ENCODE measurements at places on chromosomes 16 and 17. TPM values are rescaled to one million over a fixed set of nuclear protein-coding genes. Genes with fewer than 3 reads are reported as not detected.

GRCh38 chr16:50040018-50040417 lies 15.0 kb downstream of the CNEP1R1 start:
- DNase-seq = peak; percentile 8

The MPO gene
- total RNA-seq = not detected

DNA sequence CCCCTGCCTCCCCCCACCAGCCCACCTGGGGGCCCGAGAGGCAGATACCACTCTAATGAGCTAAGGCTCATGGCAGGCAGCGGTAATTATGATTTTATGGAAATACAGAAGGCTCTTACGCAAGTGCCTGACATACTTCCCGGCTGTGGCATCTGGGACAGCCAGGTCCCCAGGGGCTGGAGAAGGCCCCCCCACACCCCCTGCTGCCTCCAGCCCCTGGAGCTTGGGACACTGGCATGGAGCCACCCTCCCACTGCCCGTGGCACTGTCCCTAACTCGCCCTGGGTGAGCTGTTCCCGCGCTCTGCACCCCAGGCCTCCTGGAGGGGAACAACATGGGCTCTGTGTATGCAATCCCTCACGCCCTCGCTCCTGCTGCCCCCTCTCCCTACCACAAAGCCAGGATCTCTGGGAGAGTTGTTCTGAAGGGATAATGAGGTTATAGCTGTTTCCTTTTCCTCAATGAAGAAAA lies 5.4 kb upstream of the STAC2 start:
- no peak for DNase-seq

- DNase-seq = peak; percentile 64
These were observed 599 bp downstream of the MRC2 start for GRCh38 chr17:62627904-62628633.

GRCh38 chr17:36856903-36857381 lies 80.3 kb upstream of the LHX1 start:
- no peak for DNase-seq

DNA sequence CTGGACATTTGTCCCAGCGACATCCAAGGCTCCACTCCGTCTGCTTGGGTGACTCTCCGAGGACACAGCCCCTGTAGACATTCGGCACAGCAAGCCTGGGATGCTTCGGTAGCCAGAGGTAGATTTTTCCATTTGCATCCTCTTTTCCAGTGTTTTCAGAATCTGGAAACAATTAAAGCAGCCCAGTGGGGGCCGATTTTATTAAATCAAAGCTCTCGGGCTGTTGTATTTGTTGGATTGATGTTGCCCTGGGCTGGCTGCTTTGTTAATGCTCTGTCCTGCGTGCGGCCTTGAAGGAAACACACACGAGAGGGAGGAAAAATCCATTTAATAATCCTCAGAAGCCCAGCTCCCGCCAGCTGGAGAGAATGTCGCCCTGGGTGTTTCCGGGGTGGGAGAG lies 158.1 kb upstream of the CIBAR2 start:
- DNase-seq = no peak

DNA sequence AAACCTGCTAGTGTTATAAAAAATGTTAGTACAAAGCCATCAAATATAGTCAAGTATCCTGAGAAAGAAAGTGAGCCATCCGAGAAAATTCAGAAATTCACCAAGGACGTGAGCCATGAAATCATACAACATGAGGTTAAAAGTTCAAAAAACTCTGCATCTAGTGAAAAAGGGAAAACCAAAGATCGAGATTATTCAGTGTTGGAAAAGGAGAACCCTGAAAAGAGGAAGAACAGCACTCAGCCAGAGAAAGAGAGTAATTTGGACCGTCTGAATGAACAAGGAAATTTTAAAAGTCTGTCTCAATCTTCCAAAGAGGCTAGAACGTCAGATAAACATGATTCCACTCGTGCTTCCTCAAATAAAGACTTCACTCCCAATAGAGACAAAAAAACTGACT lies 31.7 kb downstream of the RBBP6 start:
- DNase-seq = no peak

The PRDM7 gene
- not detected for total RNA-seq

- no peak for DNase-seq
These were observed 4.6 kb upstream of the MVD start for GRCh38 chr16:88667461-88667860.

- DNase-seq = peak; percentile 61
These were observed 36.6 kb upstream of the RGS9 start for GRCh38 chr17:65100316-65101140.

DNA sequence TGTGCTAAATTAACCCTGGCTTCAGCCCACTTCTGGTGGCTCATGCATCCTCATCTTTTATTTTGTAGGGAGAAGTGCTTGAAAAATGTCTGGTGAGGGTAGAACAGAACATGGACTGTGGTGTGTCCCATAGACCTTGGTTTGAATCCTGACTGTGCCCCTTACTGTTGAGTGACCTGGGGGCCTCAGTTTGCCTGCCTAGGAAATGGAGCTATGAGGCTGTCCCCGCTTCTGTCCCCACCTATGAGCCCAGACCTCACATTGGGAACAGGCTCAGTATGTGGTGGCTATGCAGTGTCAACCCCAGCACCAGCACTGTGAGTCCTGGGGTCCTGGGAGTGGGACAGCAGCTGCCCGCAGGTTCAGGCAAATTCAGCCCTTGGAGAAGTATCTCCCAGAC lies 186.3 kb upstream of the GSE1 start:
- no peak for DNase-seq
